ENCODE measurements at places on chromosomes 5 and 9.

DNA sequence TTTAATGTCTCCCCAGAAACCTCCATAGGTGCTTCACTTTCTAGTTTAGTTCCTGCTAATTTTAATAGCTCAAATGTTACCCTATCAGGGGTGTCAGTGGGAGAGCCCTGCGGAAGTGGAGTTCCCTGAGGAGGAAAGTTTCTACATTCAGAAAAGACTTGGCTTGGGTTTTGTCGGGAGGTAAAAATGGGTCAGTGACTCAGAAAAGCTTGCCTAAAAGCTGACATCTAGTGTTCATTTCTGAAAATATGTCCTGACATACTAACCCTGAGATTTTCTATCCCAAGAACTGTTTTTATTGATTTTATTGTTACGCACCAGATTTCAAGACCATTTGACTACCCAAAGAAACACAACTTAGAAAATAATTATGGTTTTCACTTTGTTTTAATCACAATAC, 40.9 kb upstream of the GLDC start:
- no peak for ATAC-seq

DNA sequence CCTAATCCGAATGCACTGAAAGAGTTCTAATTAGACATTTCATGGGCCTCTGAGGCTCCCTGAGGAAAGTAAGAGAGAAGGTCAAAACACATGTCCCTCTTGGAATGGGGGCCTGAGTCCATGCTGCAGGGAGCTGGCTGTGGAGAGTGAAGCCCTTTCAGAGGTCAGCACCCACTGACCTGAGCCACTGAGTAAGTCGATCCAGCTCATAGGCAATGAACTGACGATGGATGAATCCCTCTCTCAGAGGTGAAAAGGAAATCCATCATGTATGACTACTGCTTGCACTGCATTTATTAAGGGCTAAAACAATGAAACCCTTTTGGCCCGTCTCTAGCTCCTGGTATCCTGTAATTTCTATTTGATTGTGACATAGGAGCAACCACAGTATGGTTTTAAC, 288.9 kb upstream of the VLDLR start:
- no peak for ATAC-seq

GRCh38 chr5:111075520-111075919, 4.0 kb downstream of the TSLP start:
- ATAC-seq = peak; percentile 92

- ATAC-seq = peak; percentile 49
These were observed 2.6 kb upstream of the AFAP1L1 start for GRCh38 chr5:149268928-149269557.

GRCh38 chr9:91187965-91188344, 173.8 kb downstream of the AUH start:
- ATAC-seq = no peak

- ATAC-seq = no peak
These were observed 649.0 kb downstream of the PTPRD start for GRCh38 chr9:9963841-9964240.

DNA sequence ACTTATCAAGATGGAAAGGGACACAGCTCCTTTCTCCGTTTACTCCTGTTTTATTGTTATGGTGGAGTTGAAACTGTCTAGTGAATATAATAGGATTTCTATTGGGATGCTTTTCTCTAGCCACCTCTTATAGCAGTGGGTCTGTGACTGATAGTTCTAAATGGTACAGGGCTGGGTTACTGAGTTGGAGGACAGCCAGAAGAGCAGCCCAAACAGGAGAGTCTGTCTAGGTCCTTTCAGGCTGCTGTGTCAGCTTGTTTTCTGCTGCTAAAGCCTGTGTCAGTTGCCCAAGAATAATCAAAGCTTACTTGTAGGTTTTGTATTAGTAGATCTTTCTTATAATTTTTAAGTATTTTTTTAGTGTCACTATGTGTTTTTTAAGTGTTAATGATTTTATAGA, 356.0 kb upstream of the SEMA6A start:
- ATAC-seq = no peak

DNA sequence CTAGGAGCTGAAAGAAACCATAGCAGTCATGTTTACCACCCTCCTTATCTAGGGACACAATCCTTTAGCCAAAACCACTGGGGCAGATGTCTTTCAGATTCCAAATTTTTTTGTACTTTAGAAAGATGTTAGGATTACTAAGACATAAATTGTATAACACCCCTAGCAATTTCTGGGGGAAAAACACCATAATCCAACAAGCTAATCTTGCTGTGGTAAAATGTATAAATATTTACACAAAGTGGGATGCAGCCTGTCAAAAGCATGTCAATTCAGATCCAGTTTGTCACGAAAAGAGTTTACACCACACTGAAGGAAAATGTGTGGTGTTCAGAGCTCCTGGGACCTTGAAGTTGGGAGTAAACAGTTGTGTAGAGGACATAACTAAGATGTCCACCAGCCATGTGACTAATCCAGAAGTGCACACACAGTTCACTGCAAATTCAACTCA, 274.3 kb downstream of the ADAMTSL1 start:
- no peak for ATAC-seq

GRCh38 chr5:89929834-89930233, 479.7 kb downstream of the CETN3 start:
- ATAC-seq = no peak

- no peak for ATAC-seq
These were observed 59.2 kb downstream of the HSD17B3 start for GRCh38 chr9:96242811-96243210.

DNA sequence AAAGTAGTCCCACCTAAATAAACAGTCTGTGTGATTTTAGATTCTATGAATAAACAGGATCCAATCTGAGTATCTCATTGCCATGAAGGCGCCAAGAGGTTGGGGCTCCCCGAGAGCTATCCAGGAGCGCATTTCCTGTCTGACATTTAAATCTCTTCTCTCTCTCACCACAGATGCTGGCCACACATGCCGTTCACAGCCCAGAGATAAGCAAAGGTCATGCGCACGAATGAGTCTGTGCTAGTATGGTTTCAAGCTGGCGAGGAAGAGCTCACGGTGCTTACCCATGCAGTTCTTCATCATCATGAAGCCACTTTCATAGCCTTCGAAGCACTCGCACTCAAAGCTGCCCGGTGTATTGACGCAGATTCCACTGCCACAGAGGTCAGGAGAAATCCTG, 199.4 kb downstream of the FBN2 start:
- no peak for ATAC-seq

GRCh38 chr5:158514986-158515359, 584.7 kb downstream of the EBF1 start:
- no peak for ATAC-seq

DNA sequence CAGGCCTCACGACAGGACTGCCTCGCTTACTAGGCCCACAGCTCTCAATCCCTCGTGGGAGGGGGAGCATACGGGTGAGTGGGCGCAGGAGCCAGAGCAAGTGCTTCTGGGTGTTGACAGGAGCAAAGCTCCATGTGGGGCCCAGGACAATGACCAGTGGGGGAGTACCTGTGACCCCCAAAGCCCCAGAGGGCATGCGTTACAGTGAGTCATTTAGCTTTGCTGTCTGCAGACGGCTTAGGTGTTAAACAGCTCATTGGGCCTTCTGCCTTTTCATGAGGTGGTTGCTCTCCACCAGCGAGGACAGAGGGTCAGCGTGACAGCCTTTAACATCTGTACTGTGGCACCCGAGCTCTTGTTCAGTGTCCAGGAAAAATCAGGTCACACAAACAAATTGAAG, 78.2 kb downstream of the GRAMD2B start:
- no peak for ATAC-seq

- peak; percentile 30 for ATAC-seq
These were observed 1.2 kb upstream of the SQSTM1 start for GRCh38 chr5:179819296-179820126.

GRCh38 chr5:67065237-67065636, 131.4 kb downstream of the CD180 start:
- ATAC-seq = no peak

DNA sequence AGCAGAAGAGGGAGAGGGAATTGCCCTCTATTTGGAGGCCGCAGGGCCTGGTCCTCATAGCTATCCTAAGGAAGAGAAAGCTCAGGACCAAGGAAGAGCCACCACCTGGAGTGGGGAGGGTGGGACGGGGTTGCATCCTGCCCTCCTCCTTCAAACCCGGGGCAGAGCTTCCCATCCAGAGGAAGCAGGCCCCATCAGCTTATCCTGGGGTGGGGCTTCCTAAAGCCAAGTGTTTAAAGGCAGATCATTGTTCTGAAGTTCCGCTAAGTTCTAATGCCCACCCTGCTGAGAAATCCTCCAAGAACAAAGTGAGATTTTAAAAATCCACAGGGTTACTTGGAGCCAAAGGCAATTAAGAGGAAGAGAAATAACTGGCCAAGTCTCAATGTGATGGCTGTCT, 210.3 kb downstream of the C9orf152 start:
- ATAC-seq = no peak

- ATAC-seq = no peak
These were observed 21.6 kb downstream of the CSF1R start for GRCh38 chr5:150064681-150065220.

- ATAC-seq = no peak
These were observed 123.7 kb downstream of the WNK2 start for GRCh38 chr9:93307468-93308157.

GRCh38 chr5:65098393-65098792, 329.7 kb downstream of the CWC27 start:
- ATAC-seq = no peak

DNA sequence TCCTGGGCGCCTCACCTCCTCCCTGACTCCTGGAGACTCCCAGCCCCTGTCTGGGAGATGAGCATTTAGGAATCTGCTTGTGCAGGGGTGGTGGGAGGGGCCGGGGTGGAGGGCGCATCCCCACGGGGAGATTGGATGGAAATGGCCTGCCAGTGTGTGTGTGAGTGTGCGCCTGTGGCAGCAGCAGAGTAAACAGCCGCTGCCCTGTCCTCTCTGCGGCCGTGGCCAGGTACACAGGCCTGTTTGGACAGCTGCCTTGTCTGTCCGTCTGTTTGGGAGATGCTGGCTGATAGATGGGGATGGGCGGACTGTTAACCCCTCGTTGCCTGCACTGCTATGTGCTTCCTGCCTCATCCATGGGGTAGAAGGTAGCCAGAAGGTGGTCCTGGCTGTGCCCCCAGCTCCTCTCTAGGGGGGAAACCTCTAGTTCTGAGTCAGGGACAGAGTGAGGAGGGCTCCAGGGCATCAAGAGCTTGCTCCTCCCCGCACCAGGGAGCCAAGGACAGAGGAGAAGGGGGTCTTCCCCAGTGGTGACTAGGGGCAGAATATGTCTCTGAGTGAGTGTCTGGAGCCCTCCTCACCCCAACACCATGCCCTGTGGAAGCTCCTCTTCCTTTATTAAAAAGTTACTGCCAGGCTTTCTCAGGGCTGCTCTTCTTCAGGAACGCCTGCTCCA, 60.1 kb downstream of the LMX1B start:
- no peak for ATAC-seq

DNA sequence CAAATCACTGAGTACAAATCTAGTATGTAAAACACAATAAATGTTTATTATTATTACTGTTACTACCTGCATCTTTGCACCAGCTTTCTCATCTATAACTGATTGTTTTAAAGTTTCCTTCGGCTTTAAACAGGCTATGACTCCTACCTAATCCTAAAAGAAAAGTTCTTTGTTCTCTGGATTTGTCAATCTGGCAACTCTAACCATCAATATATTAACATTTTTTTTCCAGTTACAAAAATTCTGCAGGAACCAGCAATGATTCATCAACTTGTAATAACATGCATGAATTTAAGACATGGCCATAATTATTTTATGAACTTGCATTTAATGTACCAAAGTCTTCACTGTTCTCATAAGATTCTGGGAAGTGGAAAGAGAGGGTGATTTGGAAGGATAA, 228.5 kb downstream of the PIK3R1 start:
- peak; percentile 60 for ATAC-seq

DNA sequence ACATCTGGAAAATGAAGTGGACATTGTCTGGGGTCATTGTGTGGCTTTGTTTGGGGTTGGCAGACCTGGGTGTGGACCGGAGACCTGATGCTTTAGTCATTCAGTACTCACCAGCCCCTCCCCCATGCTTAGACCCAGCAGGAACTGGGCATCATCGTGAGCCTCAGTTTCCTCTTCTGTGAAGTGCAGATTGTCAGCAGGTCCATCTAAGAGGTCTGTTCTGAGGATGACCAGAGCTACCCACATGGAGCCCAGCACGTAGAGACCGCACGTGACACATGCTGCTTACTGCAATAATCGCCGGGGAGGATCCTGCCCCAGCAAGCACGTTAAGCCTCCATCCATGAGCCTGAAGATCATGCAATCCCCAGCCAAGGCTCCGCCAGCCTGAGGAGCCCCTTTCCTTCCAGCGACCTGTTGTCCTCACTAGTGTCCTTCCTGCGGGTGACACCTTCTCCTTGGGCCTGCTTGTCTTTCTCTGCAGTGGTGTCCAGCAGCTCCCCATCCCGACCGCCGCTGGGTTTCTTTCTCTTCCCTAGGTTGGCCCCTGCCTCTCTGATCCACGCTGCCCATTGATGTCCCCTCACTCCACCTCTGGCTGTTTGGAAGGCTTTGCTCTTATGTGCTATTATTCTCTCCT, 26.7 kb upstream of the IRX4 start:
- ATAC-seq = no peak

GRCh38 chr5:172940268-172941066, 18.8 kb upstream of the RPL26L1 start:
- ATAC-seq = no peak

GRCh38 chr9:37262410-37262809, 142.0 kb downstream of the ZCCHC7 start:
- ATAC-seq = no peak

DNA sequence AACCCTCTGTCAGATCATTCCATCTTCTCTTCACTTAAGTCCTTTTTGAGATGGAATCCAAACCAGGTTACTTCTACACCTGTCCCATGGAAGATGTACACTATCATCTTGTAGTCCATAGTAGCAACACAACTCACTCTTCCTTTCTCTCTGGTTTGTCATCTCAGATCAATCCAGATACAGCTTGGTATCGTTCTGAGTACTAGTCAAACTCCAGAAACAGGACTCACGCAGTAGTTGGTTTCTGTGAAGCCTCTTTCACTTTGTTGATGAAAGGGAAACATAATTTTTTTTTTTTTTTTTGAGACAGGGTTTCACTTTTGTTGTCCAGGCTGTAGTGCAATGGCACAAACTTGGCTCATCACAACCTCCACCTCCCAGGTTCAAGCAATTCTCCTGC, 484.0 kb downstream of the PRDM9 start:
- no peak for ATAC-seq

DNA sequence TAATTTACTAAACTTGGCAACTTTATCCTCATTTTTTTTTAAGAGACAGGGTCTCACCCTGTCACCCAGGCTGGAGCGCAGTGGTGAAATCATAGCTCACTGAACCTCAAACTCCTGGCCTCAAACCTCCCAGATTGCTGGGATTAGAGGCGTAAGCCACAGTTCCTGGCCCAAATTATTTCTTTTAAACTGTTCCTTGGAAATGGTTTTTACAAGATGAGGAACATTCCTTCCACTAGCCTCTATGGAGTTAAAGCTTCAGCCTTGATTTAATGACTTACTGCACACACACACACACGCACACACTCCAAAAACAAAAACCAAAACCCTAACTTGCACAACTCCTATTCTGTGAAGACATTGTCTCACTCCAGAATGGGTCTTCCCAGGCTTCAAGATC, 77.2 kb upstream of the TARS1 start:
- no peak for ATAC-seq

- no peak for ATAC-seq
These were observed 69.7 kb downstream of the WNK2 start for GRCh38 chr9:93253633-93254032.

- no peak for ATAC-seq
These were observed 16.5 kb upstream of the ISCA1 start for GRCh38 chr9:86298873-86299272.

Measured in esophagus mucosa (tissue), 1 donor.